ENCODE measurements at places on chromosomes 11 and 22.

- DNase-seq: no peak
Measured at GRCh38 chr11:106990331-106990730, 27.9 kb downstream of the GUCY1A2 start.

GRCh38 chr11:112734207-112734606, 227.0 kb upstream of the NCAM1 start:
- DNase-seq: peak; percentile 5

GRCh38 chr11:7057641-7058040, 31.2 kb upstream of the RBMXL2 start:
- no peak for DNase-seq

DNA sequence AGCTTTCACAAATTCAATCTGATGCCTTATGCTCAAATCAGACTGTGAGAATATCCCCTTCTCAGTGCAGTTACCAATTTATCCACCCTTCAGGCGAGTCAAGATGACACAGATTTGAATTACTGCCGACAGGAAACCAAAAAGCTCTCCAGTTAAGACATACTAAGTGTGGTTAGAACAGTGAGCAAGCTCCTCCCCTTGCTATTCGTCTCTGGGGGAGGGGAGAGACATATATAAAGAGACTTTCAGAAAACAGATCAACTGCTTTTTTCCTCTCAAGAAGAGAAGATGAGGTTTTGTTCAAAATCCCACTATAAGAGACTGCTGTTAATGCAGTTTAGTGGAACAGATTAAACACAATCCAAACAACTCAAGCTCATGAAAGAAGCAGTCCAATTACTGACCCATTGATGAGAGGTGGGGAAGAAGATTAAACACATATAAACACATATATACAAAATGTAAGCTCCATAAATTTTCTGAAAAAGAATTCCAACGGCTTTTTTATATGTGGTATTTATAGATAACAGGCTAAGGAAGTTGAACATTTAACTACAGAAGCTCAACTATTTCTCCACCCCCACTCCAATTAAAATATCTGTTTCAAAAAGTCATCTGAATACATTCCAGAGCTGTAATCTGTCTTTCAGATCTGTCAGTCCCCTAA, 102.7 kb downstream of the MRTFA start:
- DNase-seq: peak; percentile 69

DNA sequence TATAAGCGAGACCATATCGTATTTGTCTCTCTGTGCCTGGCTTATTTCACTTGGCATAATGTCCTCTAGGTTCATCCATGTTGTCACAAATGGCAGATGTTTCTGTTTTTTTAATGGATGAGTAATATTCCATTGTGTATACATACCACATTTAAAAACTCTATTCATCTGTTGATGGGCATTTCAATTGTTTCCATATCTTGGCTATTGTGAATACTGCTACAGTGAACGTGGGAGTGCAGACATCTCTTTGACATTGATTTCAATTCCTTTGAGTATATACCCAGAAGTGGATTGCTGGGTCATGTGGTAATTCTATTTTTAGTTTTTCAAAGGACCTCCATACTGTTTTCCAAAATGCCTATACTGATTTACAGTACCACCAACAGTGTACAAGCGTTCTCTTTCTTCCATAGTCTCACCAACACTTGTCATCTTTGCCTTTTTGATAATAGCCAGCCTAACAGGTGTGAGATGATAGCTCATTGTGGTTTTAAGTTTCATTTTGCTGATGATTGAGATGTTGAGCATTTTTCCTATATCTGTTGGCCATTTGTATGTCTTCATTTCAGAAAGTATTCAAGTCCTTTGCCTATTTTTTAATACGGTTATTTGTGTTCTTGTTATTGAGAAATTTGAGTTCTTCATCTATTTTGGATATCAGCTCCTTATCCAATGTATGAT, 194.7 kb upstream of the E2F8 start:
- DNase-seq: no peak

GRCh38 chr11:131460931-131461330, 90.5 kb downstream of the NTM start:
- no peak for DNase-seq

DNA sequence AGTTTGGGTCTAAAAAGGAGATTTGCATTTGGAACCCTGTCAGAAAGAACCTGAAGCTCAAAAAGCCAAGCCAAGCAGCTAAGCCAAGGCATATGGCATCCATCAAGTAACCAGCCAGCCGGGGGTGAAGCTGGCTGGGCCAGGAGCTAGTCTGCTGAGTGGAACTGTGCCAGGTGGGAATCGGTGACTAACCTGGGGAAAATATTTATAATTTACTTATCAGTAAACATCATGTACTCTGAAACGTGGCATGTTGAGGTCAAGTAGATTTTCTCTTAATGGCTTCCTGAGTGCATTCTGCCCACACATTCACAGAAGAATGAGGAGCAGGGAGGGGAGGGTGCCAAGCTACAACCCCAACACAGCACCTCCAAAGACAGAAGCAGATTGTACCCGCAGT, 70.5 kb upstream of the SESN3 start:
- DNase-seq: no peak

DNA sequence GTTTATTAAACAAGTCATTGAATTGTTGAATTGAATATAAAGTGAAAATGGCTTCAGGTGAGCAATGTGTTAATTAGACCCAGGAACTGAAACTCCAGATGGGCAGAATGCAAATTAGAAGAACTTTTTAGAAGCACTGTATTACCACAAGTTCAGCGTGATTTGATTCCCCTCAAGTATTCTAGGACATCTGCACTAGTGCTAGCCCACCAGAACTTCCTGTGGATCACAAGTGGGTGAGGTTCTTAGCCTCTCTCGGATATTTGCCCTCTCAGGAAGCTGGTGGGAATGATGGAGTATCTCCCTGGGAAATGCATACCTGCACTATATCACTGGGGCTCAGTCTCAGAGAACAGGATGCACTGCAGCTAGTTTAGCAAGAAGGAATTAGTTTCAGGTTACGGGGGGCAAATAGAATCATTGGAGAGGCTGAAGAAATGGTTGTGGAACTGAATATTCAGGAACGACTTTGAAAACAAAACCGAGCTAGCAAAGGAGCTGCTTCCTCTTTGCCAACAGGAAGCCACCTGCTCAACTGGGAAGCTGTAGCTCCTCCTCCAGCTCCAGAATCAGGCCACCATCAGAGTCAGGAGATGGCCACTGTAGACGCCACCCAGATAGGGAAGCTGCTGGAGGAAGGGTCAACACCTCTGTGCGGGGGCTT, 74.3 kb downstream of the DHCR7 start:
- no peak for DNase-seq

GRCh38 chr22:46036558-46037408, 59.8 kb upstream of the WNT7B start:
- DNase-seq: no peak

GRCh38 chr11:45560913-45561281, 104.5 kb downstream of the CHST1 start:
- no peak for DNase-seq

- no peak for DNase-seq
Measured at GRCh38 chr22:36341640-36342041, 46.1 kb downstream of the MYH9 start.

DNA sequence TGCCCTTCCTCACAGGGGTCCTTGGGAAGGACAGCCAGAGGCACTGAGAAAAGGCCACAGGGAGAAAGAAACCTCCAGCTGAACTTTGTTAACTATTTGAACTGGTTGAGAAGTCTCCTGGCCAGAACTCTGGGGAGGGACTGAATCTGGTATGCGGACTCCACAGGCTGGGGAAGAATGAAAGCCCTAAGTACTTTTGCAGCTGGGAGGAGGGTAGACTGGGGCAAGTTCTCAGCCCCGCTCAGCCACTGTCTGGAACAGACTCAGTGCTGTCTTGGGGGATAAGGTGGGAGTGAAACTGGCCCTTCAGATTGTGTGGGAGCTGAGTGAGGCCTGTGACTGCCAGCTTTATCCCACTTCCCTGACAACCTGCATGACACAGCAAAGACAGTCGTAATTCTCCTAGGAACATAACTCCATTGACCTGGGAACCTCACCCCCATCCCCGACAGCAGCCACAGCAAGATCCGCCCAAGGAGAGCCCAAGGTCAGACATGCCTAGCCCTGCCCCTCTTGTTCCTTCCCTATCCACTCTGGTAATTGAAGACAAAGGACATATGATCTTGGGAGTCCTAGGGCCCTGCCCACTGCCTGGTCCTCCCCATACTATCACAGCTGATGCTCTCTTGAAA, 475.1 kb upstream of the CNTN5 start:
- no peak for DNase-seq

- DNase-seq: no peak
Measured at GRCh38 chr11:86370171-86370570, 4.5 kb upstream of the CCDC81 start.

DNA sequence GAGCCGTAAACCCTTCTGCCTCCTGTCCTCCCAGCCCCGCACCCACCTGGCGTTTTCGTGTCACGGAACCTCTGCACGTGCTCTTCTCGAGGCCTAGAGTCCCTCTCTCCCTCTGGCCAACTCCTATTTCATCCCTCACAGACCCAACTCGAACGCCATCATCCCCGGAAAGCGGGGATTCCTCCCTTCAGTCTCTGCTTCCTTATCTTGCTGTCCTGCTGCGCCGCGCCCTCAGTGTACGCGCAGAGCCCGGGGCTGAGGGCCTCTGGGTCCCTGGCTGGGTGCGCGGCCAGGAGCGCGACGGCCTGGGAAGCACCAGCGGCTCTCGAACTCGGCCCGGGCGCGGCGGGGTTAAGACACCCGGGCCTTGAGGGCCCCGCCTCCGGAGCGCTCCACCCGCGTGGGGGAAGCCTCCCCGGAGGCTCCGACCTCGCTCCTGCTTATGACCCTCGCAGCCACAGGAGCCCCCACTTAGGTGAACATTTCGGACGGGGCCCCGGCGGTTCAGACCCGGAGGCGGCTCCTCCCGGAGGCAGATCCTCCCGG, 398 bp upstream of the ATG16L2 start:
- DNase-seq: peak; percentile 65

DNA sequence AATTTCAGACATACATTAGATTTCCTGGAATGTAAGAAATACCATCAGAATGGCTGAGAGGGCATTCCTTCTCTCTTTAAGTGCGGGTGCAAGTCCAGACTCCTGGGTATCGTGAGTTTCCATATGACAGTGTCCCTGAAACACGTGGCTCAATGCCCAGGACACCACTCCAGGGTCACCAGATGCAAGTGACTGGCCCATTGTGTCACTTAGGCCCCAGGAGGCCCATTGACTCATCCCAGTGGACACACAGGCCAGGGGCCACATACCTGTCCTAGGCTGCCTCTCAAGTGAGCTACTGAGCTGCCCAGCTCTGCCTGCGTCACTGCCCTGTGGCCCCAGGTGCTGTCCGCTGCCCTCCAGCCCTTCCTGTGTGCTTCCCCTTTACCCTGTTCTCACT, 18.5 kb downstream of the FBLN1 start:
- DNase-seq: no peak

GRCh38 chr11:124839972-124840621, 25.1 kb upstream of the ROBO3 start:
- no peak for DNase-seq

- DNase-seq: no peak
Measured at GRCh38 chr11:11346303-11346702, 6.7 kb downstream of the CSNK2A3 start.

- DNase-seq: no peak
Measured at GRCh38 chr22:33108037-33108436, 49.9 kb upstream of the SYN3 start.

DNA sequence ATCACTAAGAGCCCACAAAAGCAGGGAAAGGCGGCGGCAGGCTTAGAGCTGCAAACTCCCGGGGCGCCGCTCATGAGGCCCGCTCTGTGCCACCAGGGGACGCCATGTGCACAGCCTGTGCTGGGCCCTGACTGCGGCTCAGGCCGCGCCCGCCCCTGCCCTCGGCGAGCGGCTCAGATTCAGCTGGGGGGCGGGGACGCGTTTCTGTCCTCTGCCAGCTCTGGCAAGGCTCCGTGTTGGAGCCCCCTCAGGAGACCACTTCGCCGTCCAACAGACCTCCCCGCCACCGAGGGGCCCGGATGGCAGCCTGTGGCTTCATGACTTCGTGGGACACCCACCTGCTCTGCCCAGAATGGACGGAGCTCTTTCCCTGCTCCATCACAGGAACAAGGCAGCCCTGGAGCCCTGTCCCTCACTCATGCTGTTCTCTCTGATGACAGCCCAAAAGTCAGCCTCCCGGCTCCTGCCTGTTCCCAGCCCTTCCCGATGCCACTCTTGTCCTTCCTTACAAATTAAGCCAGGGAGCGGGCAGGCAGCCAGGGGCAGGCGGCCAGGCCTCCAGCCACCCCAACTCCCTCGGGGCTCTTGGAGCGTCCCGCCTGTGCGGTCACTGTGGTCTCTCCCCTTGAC, 69.1 kb downstream of the NAT10 start:
- DNase-seq: peak; percentile 47

- DNase-seq: no peak
Measured at GRCh38 chr11:117095284-117096161, 2.7 kb downstream of the SIK3 start.

DNA sequence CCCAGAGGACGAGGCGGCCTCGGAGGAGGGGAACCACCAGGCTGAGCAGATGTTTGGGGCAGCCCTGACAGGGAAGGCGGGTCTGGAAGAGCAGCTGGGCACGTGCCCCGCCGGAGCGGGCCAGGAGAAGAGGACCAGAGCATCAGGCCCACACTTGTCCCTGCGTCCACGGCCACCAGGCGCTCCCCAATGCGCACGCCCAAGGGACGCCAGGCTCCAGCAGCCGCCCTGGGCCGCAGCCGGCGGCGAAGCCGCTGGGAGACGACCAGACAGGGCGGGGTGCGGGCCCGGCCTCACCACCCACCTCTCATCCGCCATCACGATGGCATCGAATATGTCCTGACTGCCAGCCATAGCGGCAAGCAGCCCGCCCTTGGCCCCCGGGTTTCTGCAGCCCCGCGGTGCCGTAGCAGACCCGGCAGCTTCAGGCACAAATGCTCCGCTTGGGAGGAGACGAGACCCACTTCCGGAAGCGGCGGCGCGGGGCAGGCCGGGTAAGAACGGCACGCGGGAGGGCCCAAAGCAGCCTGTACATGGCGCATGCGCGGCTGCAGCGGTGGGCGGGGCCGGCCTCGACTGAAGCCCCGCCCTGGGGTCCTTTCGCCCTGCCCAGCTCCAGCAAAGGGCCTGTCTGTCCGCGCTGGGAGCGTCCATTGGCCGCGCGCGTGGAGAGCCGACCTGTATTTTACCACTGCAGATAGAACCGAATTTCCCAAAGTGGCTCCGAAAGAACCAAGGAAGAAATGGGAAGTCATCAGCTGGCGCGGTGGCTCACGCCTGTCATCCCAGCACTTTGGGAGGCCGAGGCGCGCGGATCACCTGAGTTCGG, at the start of gene LTO1:
Gene LTO1 (minus strand): TSS at position 468 of the 829 bp plus-strand sequence. CDS start 114 bp downstream, at position 354.
- DNase-seq: peak; percentile 95

DNA sequence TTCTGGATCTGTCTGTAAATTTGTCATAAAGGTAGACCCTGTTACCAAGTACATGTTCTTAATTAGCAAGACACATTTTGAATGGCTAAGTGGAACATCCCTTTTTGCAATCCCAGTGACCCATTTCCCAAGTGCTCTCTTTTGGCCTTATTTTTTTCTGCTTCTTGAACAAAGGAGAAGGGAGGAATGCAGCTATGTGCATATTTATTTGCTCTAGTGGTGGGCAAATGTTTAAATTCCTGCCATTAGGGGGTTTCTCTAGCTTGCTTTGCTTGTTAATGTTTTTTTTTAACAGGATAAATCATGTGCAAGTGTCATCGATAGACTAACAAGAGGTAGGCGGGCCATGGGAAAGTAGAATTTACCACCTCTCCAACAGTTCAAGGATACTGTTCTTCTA, 135.7 kb downstream of the COMMD9 start:
- no peak for DNase-seq

- DNase-seq: no peak
Measured at GRCh38 chr11:68575025-68575665, 109.2 kb upstream of the GAL start.

All from brain microvascular endothelial cell (primary cell).